Effector CD8-positive, alpha-beta T cell (primary cell): ENCODE measurements at places on chromosomes 12 and 14.

- no peak for DNase-seq
Observed at GRCh38 chr12:58458102-58458501, 462.2 kb downstream of the LRIG3 start.

- no peak for DNase-seq
Observed at GRCh38 chr12:7118881-7119280, 9.8 kb downstream of the RBP5 start.

DNA sequence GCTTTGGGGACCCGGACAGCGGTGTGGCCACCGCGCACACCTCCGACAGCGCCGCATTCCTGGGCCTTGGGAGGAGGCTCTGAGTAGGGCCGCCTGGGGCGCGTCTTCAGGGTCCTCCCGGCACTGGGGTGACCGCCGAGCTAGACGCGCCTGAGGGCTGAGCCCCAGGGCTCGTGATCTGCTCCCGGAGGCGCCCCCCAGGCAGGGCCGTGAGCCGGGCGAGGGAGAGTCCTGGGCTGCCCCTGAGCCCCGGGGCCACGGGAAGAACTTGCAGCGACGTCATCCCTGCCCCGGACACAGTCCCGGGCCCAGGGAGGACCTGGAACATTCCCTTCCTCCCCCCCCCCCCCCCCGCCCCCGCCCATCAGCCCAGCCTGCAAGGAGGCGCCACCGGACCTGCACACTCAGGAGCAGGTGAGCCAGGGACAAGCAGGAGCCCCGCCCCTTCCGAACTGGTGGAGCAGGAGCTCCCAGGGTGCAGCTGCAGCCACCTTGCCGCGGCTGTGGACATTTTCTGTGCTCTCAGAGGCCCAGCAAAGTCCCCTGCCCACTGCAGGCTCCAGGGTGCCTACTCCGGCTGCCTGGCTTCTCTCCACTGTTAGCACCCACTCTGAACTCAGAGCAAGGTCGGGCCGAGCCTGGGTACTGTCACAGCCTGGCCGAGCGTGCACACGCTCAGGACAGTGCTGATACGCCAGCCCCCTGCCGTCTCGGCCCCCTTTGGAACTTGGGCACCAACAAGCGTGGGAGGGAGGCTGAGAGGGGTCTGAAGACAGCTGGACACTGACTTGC is 50.7 kb downstream of the A2M start:
- DNase-seq = no peak

DNA sequence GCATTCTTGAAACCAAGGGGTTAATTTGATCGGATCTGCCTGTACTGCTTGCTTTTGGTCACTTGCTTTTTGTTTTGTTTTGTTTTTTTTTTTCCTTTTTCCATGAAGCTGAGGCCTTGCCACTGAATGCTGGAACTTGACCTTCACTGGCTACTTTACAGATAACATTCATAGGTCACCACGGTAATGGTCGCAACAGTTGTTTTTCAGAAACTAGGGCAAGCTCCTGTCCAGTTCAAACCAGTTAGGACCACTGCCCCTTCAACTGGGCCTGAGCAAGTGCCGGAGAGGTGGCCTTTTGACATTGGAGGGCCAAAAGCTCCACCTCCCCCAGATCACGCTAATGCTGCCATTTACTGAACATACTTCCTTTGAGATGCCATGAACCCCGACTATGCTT is 147.6 kb downstream of the FOXN3 start:
- DNase-seq = no peak

DNA sequence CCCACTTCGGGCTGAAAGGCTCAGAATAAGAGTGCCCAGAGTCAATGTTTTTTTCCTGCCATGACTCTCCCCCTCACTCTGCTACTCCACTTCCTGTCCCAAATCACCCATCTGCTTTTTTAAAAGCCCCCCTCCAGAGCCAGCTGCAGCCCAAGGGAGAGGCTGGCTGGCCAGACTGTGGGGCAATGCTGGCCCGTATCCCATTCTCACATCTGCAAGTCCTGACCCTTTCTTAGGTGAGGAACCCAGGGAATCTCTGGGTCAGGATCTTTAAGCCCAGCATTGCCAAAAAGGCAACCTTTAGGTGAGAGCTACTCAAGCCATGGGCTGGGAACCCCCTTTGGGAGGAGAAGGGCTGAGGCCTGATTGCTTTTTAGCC is 1.7 kb upstream of the ITGA5 start:
- no peak for DNase-seq

DNA sequence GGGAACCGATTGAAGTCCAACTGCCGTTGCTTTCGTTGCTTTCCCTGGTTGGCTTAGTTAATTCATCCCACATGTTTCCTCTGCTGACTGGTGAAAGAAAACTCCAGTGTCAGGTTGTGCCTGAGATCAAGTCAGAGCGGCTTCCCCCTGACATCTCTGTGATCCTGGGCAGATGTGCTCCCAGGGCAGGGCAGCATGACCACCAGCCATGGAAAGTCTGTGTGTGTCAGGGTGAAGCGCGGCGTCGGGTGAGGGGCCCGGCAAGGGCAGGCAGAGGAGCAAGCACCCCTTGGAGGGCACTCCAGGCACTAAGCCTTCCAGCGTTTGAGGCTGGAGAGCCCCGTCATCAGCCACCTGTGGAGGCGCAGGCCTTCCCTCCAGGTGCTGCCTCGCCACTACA is 54.5 kb upstream of the IGF1 start:
- DNase-seq = no peak

GRCh38 chr14:89357655-89358297 is 59.3 kb downstream of the FOXN3 start:
- no peak for DNase-seq

DNA sequence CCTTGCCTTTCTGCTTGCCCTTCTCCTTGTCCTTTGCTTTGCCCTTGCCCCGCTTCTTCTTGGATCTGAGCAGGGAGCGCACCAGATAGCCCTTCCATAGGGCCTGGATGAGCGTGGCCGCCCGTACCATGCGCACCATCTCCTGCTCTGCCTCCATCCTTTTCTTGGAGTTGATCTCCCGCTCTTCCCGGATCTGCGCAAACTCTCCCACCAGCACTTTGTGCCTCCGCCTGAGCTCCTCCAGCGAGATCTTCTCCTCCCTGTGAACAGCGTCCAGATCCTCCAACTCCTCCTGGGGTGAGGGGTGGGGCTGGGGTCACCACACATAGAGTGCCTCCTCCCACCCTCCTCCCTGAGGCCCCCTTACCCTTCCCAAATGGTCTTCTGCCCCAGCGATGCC is 10.1 kb downstream of the RITA1 start:
- no peak for DNase-seq

DNA sequence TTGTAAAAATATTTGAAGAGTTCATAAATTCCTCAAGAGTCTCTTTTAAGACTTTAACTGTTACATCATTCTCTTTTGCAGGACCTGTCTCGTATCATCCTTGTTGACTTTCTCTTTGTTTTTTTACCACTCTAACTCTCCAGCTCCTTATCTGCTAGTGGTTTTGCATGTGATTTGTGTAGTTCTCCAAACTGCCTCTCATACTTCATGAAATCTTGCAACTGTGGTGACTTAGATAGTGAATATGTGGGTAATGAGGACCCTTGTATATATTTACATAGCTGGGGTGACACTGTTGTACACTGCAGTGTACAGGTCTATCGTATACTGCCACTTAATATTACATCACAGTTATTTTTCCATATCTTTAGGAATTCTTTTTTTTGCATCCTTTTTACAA is 40.2 kb upstream of the EMP1 start:
- DNase-seq = no peak

- no peak for DNase-seq
Observed at GRCh38 chr14:99270458-99271220, 1.4 kb downstream of the BCL11B start.

DNA sequence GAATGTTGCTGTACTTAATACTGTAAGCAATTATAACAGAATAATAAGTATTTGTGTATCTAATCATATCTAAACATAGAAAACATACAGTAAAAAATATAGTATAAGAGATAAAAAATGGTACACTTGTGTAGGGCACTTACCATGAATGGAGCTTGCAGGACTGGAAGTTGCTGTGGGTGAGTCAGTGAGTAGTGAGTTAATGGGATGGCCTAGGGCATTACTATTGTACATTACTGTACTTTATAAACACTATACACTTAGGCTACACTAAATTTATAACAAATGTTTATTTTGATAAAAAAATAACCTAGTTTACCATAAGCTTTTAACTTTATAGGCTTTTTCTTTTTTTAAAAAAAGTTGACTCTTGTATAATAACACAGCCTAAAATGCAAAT is 1071.2 kb upstream of the SEL1L start:
- DNase-seq = no peak

- DNase-seq = no peak
Observed at GRCh38 chr12:117313926-117314325, 47.5 kb downstream of the NOS1 start.

DNA sequence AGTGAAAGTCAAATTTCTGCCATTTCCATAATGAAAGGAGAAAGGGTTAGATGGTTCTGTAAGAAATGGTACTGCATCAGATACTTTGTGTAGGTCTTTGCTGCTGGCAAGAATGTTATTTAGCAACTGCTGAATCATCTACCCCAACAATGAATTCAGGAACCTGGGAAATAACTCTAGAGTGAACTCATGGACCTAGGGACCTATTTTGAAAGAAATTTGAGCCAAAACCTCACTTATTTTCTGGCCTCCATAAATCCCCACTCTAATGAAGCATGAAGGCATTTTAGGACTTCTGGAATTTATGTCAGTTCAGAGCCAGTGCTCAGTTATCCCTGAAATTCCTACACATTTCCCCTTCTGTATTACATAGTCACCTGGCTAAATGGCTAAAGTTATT is 50.9 kb upstream of the CPNE8 start:
- DNase-seq = no peak

GRCh38 chr14:75307700-75308379 is 29.2 kb downstream of the FOS start:
- DNase-seq = peak; percentile 59

GRCh38 chr12:53564941-53565340 is 57.7 kb upstream of the NPFF start:
- DNase-seq = no peak

GRCh38 chr14:31937730-31938346 is 139.3 kb upstream of the ARHGAP5 start:
- DNase-seq = no peak

DNA sequence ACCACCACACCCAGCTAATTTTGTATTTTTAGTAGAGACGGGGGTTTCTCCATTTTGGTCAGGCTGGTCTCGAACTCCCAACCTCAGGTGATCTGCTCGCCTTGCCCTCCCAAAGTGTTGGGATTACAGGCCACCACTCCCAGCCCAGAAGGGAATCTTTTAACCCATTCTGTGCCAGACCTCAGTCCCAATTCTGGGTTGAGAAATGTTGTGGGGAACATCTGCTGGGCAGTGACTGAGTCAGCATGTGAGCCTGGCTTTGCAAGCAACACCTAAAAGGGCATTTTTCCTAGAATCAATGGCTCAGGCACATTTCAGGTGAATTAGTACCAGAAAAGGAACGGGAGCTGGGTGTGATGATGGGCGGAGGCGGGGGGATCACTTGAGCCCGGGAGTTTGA is 7.6 kb upstream of the SPATS2 start:
- no peak for DNase-seq
